LNCaP clone FGC (cell line): ENCODE measurements at places on chromosomes 3 and 15.

- DNase-seq: peak; percentile 55
Observed at GRCh38 chr3:13896473-13897154, 16.7 kb upstream of the WNT7A start.

DNA sequence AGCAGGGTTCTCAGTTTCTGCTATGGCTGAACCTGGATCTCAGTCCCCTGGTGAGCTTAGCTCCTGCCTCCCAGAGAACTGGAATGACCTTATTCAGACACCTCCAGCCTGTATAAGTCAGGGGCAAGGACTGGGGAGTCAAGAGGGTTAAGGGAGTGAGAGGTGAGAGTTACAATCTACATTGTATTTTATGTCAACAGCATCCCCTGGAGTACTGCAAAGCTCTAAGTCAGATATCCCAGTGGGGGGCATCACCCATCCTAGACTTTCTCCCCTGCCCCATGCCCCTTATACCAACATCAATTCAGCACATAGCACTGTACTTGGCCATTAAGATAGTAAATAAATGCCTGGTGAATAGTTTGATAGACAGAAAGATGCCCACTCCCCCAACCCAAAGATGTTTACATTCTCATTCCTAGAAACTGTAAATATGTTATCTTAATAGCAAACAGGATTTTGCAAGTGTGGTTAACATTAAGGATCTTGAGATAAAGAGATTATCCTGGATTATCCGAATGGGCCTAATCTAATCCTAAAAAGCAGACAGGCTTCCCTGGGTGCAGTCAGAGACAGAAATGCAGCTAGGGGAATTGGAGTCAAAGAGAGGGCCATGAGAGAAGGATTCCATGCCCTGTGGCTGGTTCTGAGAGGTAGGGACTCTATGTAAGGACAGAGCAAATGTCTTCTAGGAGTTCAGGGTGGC, 132.3 kb upstream of the RASGRP1 start:
- DNase-seq: no peak

GRCh38 chr3:178097576-178097975, 438.7 kb upstream of the KCNMB2 start:
- no peak for DNase-seq

DNA sequence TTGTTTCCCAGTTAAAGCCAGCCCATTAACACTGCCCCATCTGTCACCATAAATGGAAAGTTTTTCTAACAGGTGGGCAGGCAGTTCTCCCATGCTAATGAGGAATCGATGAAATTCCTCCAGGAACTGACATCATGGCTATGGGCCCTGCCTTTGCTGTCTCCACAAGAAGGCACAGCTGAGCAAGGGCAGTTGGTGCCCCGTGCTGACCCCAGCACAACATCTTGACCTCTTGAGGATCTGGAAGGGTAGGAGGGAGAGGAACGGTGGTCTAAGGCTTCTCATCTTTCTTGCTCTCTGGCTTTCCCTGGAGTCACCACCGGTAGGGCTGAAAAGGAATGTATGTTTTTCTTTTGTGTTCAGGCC, 46.7 kb downstream of the CHCHD6 start:
- no peak for DNase-seq

DNA sequence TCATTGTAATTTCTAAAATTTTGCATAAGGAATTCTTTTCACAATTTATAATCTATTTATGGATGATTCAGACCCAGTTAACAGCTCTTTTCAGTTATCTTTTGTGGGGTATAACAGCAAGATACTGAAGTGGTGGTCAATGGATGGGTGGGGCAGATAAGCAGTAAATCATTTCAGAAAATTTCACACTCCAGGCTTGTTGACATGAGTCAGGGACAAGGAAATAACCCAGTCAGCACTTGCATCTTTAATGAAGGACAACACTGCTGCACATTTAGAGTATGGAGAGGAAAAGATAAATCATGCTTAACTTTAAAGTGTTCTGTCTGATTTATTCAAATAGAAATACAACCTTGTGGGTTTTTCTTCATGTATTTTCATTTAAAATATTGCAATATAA, 181.6 kb downstream of the ROBO1 start:
- no peak for DNase-seq

DNA sequence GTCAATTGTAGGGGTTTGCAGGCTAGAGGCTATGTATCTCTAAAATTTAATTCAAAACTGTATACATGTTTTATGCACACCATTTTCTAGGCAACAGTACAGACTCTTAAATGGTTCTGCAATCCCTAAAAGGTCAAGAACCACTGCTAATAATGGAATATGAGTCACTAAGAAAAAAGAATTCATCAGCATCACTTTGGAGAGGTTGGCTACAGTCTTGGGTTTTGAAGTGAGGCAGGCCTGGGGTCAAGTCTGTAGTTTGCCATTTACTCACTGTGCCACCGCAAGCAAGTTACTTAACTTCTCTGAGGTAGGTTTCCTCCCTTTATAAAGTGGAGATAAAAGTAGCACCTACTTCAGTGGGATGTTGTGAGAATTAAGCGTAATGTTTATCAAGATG, 33.7 kb downstream of the THRB start:
- no peak for DNase-seq

DNA sequence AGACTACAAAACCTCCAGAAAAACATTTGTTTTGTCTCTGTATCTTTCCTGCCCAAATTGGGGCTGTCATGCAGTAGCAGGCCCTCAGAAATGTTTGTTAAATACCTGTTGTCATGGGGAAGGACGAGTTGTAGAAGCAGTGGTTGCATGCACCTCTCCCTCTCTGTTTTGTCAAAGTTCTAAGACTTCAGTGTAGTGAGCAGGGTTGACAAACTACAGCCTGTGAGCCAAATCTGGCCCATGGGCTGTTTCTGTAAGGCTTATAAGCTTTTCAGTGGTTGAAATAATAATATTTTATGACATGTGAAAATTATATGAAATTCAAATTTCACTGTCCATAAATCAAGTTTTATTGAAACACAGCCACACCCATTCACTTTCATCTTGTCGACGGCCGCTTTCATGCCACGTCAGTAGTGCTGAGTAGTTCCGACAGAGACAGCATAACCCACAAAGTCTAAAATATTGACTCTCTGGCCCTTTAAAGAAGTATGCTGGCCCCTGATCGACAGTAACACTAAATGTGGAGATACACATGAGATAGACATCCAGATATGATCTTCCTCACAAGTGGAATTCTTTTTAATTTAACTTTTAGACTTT, 102.9 kb downstream of the PDZRN3 start:
- no peak for DNase-seq

GRCh38 chr3:127762077-127762786, 60.1 kb downstream of the MGLL start:
- DNase-seq: no peak

- no peak for DNase-seq
Observed at GRCh38 chr3:11059090-11059798, 66.7 kb downstream of the SLC6A1 start.

DNA sequence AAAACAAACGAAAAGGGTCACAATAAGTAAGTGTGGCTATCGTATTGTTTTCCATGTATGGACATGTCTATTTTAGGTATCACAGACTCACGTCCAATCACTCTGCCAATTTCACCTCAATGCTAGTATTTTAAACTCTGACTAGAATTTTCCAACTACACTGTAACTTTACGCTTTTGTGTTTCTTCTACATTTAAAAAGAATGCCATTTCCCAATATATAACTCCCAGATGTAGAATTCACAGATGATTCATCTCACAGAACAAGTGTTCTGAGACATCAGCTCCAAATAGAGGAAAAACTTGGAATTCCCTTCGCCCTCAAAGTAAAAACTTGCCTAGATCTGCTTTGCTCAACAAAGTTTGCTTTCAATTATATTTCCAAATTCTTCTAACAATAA, 14.2 kb downstream of the LRIG1 start:
- DNase-seq: no peak

GRCh38 chr3:14847613-14848541, 29.1 kb downstream of the FGD5 start:
- no peak for DNase-seq
